ENCODE measurements at places on chromosomes 12 and 14.

- DNase-seq: no peak
These were observed 27.7 kb upstream of the RNU6-8 start for GRCh38 chr14:32230695-32231280.

GRCh38 chr14:66066981-66067776 is 419.0 kb upstream of the CCDC196 start:
- DNase-seq: no peak

DNA sequence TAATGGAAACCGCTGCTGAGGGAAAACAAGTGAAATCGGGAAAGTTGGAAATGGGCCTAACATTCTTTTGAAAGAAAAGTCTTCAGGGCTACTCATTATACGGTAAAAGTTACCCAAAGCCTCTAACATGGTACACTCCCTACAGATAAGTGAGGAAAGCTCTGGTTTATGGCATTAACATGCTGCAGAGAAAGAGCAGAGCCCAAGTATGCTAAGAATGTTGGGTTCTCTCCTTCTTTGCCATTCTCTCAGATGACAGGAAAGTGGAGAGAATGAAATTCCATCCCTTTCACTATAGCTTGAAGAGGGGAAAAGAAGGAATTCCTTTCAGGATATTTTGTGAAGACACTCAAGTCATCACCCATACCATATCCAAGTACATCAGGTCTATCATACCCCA is 348.0 kb downstream of the SEC23A start:
- DNase-seq: peak; percentile 28

GRCh38 chr12:94228488-94228907 is 80.1 kb downstream of the PLXNC1 start:
- DNase-seq: no peak

DNA sequence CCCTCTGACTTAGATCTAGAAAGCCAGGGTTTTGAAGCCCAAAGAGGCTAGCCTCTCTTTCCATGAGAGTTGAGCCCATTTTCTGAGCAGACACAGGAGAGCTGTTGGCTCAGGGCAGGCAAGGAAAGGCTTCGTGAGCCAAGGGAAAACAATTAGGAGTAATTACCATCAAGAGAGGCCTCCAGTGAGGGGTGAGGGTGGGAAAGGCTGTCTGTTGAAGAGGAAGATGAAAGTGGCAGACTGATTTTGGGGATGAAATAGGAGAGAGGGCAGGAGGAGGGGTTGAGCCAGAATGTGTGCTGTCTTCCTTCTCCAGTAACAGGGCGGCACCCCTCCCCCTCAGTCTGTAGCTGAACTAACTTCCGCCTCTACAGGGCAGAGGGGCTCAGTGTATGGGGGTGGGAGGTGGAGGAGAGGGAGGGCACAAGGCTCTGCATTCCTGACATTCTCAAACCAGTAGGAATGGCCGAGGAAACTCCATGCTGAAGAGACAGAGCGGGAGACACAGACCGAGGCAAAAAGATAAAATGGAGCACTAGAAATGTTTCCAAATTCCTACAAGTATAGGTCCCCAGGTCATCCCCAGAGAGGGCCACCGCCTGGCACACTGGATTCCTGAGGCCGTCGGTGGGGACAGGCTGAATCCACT is 33.1 kb upstream of the COL2A1 start:
- DNase-seq: peak; percentile 34

All from retinal pigment epithelial cell (primary cell).